Activated CD4-positive, CD25-positive, alpha-beta regulatory T cell treated with anti-CD3 and anti-CD28 coated beads, Interleukin-2, amount 50 U/mL, for 24 hours (primary cell): ENCODE measurements at places on chromosomes 1 and 21.

DNA sequence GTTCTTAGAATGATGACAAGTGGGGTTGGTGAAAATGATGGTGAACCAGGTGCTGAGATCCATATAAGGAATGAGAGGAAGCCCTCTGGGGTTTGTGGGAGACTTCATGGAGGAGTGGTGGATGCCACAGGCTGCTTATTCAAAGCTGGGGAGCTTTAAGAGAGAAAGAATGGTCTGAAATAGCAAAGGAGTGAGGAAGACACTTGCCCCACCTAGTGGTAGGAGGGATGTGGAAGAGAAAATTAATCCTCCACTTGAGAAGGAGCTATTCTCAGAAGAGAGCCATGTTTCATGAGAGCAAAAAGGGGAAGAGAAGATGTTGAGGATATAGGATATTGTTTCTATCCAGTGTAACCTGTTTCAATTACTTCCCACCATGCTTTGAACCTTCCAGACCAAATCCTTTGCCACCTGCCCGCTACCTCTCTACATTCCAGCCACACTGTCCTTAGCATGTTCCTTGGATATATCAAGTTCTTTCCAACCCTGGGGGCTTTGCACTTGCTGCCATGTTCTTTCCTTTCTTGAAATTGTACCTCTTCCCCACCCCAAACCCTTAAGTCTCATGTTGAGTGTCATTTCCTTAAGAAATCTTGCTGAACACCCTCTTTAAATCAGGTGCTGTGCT lies 19.6 kb upstream of the ZNF648 start:
- no peak for ATAC-seq

GRCh38 chr21:38333301-38334272 lies 76.8 kb downstream of the KCNJ15 start:
- no peak for ATAC-seq

DNA sequence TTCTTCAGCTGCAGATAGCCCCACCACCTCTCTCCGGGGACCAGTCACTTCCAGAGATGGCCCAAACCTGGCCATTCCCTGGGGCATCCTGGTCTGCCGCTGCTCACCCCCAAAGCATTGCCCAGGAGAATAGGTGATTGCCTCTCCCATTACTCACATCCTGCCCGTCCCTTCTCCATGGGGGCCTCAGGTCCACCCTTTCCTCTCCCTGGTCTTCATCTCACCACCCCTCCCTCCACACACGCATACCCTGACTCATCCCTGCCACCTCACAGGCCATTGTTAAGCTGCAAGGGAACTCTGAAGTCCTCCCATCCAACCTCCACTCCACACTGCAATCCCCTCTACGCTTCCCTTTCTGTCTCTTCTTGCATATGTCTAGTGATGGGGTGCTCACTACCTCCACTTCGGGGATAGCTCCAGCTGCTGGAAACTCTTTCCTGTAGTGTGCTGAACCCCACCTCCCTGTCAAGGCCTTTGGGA lies at the start of gene PLEKHG5:
TSS of gene PLEKHG5 (minus strand) at position 188 of the 483 bp plus-strand sequence. CDS start 14,096 bp downstream, outside the sequence.
- ATAC-seq, result no peak

- ATAC-seq, result no peak
Observed at GRCh38 chr1:5287178-5288150, 633.1 kb downstream of the AJAP1 start.

GRCh38 chr1:1305300-1306069 lies 2.2 kb downstream of the ACAP3 start:
- ATAC-seq, result peak; percentile 32

GRCh38 chr1:199741586-199741985 lies 285.9 kb upstream of the NR5A2 start:
- ATAC-seq, result no peak

GRCh38 chr1:37478890-37479254 lies 4.5 kb downstream of the ZC3H12A start:
- peak; percentile 3 for ATAC-seq

DNA sequence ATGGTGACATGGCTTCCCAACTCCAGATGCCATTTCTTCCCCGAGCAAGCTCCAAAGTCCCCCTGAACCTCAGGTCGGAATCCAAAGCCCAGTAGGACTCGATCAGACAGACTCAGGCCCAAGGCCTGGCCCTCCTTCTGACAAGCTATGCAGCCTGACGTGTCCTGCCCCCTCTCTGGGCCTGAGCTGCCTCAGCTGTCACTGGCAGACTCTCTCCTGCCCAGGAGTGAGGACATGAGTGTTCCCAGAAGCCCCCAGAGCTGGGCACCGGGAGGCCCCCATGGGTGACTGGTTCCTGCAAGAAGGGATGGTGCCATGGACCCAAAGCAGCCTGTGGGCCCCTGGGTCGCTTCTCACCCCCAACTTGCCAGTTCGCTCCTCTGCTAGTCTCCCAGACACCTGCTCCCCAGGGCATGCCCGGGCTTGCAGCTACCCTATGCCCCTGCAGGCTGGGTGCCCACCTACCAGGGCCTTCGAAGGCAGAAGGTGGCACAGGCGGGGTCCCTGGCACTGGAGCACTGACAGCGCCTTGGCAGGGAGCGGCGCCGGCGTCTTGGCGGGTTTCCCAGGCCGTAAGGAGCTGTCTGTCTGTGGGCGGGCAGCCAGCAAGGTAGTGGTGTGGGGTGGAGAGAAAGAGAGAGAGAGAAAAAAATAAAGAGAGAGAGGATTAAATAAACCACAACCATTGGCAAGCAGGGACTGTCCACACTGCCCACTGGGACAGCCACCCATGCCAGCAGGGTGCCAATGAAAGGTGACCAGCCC lies 2.3 kb downstream of the EDN2 start:
- ATAC-seq, result no peak

- ATAC-seq, result no peak
Observed at GRCh38 chr21:41725421-41726031, 41.3 kb downstream of the RIPK4 start.

- ATAC-seq, result no peak
Observed at GRCh38 chr1:204735042-204735441, 49.5 kb upstream of the LRRN2 start.

- ATAC-seq, result no peak
Observed at GRCh38 chr1:11670747-11671146, 6.7 kb downstream of the FBXO6 start.

GRCh38 chr1:115331558-115332331 lies 6.3 kb downstream of the NGF start:
- no peak for ATAC-seq

DNA sequence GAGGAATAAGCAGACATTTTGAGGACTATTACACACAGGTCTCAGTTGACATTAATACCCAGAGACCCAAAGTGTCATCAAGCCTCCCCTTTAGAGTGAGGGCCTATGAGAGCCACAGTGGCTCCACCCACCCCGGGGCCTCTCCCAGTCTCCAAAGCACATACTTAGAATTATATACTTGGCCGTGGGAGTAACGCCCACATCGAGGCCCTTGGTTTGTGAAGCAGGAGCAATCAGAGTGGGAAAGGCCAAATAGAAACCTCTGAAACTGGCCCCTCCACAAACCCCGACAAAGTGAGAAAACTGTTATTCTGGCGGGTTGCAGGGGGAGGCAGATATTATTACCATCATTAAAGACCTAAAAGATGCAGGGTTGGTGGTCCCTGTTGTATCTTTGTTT lies 7.0 kb upstream of the DESI2 start:
- no peak for ATAC-seq

DNA sequence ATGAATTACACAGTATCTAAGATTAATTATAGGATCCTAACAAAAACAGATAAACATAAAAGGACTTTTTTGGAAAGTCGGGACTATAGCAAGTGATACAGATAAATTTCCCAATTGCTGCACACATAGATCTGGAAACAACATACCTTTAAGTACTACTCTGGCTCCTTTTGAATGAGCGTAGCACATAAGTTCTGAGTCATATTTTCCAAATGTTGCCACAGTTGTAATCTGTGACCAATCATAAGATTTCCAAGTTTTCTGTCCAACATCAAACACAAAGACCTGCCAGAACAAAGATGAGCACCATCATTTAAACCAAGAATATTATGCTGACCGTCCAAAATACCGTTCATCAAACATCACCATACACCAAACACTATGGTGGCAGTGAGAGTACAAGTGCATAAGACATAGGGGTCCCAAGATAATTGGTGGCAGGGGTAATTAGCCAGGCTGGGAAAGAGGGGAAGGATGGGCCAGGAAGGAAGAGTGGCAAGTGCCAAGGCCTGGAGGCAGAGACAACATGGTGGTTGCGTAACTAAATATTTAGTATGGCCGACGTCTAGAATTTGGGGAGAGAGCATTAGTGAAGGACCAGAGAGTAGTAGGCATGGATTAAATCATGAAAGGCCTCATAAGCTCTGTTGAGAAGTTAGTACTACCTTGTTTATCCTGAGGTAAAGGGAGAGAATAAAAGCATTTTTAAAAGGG lies 3.6 kb downstream of the CTBS start:
- no peak for ATAC-seq

GRCh38 chr1:30332116-30333094 lies 391.0 kb downstream of the MATN1 start:
- ATAC-seq, result no peak

- ATAC-seq, result no peak
Observed at GRCh38 chr1:200873671-200874397, 1.1 kb downstream of the GPR25 start.

DNA sequence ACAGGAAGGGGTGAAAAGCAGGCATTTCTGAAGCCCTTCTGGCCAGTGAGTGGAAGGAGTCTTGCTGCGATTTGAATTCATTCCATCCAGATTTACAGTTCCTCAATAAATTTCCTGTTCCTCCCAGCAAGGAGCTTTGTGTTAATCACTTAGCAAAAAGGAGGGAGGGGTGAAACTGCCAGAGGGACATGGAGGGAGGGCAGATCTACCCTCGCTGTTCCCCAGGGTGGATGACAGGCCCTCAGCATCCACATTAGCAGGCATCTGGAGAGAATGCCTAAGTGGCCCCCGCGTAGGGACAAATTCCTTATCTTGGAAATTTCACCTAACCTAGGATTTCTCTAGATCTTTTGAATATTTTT lies 1.2 kb downstream of the ETV3 start:
- no peak for ATAC-seq

GRCh38 chr1:7253118-7253480 lies 467.8 kb downstream of the CAMTA1 start:
- ATAC-seq, result no peak

DNA sequence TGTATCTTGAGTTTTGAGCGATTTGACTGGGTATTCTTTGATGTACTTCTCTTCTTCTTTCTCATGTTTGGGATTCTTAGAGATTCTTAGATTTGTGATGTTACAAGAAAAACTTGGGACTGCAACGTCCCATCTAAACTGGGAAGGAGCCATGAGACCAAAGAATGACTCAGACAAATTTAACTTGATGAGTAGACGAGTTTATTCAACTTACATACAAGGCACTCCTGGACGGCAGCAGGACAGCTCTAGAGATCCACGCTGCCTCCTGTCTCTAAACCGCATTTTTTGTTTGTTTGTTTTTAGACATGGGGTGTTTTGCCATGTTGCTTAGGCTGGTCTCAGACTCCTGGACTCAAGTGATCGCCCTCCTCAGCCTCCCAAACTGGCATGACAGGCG lies 137.1 kb downstream of the PIK3R3 start:
- ATAC-seq, result no peak

GRCh38 chr1:151255381-151255780 lies 847 bp downstream of the PSMD4 start:
- ATAC-seq, result no peak

- no peak for ATAC-seq
Observed at GRCh38 chr1:214670098-214670497, 67.1 kb downstream of the CENPF start.

DNA sequence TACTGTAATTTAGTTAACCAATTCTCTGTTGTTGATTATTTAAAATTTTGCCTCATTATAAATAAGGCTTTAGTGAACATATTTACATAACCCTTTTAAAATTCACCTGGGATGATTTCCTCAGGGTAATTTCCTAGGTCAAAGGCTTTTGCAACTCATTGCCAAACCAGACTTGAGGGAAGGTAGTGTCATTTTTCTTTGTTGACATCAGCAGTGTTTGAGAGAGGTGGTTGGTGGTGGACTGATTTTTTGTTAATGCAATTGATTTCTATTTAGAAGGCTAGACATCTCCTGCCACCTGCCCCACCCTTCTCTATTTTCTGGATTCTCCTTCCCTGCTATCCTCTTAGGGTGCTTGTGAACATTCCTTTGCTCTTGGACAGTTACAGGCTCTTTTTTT lies 116.8 kb downstream of the HHAT start:
- ATAC-seq, result no peak

DNA sequence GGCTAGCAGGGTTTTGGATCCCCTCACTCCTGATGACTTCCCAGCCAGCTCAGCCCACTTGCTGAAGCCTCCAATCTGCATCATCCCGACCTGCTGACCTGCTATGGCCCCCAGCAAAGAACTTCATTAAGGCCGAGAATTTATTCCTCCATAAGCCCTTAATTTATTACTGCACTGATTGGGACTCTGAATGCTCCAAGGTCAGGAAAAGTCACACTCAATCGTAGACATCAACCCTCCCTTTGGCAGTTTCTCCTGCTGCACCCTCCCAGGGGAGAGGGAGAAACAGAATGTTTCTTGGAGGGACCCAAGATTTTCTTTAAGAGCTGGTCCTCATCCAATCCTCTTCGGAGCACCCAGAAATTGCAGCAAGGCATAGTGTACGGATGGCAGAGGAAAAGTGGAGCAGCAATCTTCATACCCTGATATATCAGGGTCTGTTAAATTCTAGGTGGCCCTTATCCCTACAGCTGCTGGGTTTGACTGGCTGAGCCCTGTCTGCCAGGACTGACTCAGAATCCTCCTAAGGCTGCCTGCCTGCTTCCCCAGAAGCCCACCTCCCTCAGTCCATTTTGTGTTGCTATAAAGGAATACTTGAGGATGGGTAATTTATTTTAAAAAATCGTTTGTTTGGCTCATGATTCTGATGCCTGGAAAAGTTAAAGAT lies 62.2 kb downstream of the DMAP1 start:
- no peak for ATAC-seq

- ATAC-seq, result no peak
Observed at GRCh38 chr21:20024741-20025140, 973.5 kb upstream of the NCAM2 start.

DNA sequence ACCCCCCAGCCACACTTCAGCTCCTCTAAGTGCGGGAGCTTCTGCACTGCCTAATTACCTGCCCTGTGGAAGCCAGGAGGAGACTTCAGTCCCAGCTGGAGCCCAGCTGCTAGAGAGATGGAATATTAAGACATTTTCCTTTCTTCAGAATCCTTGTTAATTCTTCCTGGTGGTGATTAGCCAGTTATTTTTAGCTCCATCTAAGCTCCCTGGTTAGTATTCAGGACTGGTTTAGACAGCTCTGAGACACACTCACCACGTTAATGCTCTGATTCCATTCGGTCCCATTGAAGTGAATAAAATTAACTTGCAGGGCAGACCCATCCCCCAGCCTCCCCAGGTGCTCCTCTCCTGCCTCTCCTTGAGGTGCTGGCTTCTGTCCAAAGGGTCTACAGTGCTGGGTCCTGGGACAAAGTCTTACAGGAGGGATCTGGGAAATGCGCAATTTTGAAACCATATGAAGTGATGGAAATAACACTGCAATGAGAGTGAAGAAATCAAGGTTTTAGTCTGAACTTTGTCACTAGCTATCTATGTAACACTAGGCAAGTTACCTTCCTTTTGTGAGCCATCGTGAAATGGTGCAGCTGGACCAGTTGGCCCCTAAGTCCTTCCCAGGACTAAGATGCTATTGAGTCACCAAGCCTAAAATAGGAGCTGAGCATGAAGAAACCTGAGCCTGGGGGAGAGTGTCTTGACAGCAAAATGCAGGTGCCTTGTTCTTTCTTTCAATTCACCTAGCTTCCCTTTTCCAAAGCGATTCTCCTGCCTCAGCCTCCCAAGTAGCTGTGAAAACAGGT lies 117.4 kb upstream of the ATP1A1 start:
- no peak for ATAC-seq

- no peak for ATAC-seq
Observed at GRCh38 chr1:50497007-50497406, 73.8 kb upstream of the DMRTA2 start.
